IMR-90 (cell line): ENCODE measurements at places on chromosomes 4 and X. TPM values are rescaled to one million over a fixed set of nuclear protein-coding genes. Genes with fewer than 3 reads are reported as not detected.

DNA sequence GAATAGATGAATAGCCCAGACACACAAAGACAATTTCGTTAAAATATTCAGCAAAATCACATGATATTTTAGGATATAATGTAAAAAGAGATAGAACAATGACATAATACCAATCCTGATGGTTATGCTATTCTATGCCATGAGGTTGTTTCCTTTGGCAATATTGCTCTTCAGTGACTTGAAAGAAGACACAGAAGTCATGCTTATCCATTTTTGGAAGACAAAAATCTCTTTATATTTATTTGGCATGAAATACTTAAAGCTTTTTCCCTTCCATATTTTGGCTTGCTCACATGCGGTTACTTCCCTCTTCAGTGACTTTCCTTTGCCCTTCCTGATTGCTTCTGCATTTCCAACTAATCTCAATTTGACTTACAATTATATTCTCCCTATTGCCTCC, 314.8 kb downstream of the IQCM start:
- no peak overlapping the region for H3K4me3 ChIP-seq
- H3K4me1 ChIP-seq: no peaks in the 10 kb centered on the region
- H3K27ac ChIP-seq: no peak overlapping the region
- H3K36me3 ChIP-seq: no peaks in the 10 kb centered on the region

DNA sequence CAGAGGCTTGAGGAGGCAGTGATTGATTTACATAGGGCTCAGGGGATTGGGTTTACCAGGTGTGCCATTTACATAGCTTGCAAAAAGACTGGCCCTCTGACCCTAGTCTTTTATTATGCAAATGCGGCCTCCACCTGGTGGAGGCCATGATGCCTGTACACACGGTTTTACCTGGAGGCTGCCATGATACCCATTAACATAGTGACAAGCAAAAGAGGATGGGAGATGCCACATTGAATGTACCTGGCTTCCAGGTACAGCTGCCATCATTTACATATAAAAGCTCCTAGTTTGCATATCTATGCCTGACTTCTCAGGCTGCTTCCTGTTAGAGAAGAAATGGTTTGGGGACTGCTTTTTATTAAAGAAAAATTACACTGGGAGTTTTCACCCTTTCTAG, 72.0 kb downstream of the NEXMIF start:
- H3K4me1 ChIP-seq: no peaks in the 10 kb centered on the region
- H3K27ac ChIP-seq: no peak overlapping the region
- no peak for DNase-seq
- no peaks in the 10 kb centered on the region; the same call in 1 of the 2 replicates for H3K27me3 ChIP-seq
- H3K4me3 ChIP-seq: no peak overlapping the region
- H3K36me3 ChIP-seq: no peaks in the 10 kb centered on the region

TMEM35A gene
- 11.3 and 12.8 TPM in 2 replicates for total RNA-seq

GRCh38 chr4:16516796-16517439, 290.6 kb upstream of the TAPT1 start:
- H3K27me3 ChIP-seq: no peaks in the 10 kb centered on the region
- no peaks in the 10 kb centered on the region for H3K36me3 ChIP-seq
- no peak overlapping the region for H3K27ac ChIP-seq

SLC16A2 gene
- 5.3 and 6.1 TPM in 2 replicates for total RNA-seq

CXCL10 gene
- 0.18 and 0.28 TPM in 2 replicates for total RNA-seq

KCNE5 gene
- total RNA-seq: 0.18 and 0.28 TPM in 2 replicates

FHDC1 gene
- total RNA-seq: under 0.01 TPM in 2 replicates

GRCh38 chr4:126441173-126442035, 1126.6 kb downstream of the FAT4 start:
- H3K4me3 ChIP-seq: no peak overlapping the region
- no peaks in the 10 kb centered on the region for H3K36me3 ChIP-seq
- H3K27ac ChIP-seq: no peak overlapping the region

GRCh38 chr4:38400946-38401345, 263.1 kb upstream of the KLF3 start:
- H3K4me1 ChIP-seq: no peaks in the 10 kb centered on the region
- H3K27ac ChIP-seq: no peak overlapping the region

- H3K4me1 ChIP-seq: peaks cover 2% of the 10 kb centered on the region
- H3K27me3 ChIP-seq: no peaks in the 10 kb centered on the region
- H3K36me3 ChIP-seq: no peaks in the 10 kb centered on the region
- no peak overlapping the region for H3K27ac ChIP-seq
- H3K4me3 ChIP-seq: no peak overlapping the region
These were observed 245.3 kb upstream of the PITX2 start for GRCh38 chr4:110867981-110868720.

CCDC149 gene
- 7.0 and 8.3 TPM in 2 replicates for total RNA-seq

VCX2 gene
- not detected in 2 replicates for total RNA-seq

DNA sequence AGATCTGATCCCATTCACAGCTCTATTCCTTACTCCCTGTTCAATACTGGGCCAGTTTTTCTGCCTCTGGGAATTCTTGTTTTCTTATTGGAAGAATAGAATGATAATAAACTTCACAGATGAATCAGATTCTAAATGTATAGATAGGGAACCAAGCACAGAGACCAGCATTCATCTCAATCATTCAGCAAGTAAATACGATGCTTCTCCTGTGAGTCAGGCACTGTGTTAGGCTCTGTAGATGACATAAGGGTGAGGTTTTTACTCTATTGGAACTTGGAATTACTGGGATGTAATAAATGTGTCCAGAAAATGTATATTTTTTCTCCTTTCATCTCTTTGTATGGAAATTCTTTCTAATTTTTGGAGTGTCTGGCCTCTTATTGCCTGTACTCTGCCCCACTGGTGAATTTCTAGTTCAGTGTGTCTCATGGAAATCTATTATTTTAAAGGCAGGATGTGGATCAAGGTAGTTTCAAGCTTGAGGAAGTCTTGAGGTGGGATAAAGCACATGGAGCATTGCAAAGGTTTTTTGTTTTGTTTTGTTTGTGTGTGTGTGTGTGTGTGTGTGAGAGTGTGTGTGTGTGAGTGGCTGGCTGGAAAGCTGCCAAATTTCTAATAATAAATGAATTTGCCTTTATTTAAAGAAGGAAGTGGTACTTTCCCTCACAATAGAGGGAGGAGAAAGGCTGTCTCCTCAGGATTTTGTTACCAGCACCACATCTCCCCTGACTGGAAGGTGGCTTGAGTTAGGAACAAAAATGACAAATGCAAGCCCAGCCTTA, 117.9 kb upstream of the HS3ST1 start:
- peak; percentile 33 for DNase-seq
- H3K27me3 ChIP-seq: no peaks in the 10 kb centered on the region
- H3K27ac ChIP-seq: no peak overlapping the region
- no peak overlapping the region for H3K4me3 ChIP-seq
- H3K36me3 ChIP-seq: no peaks in the 10 kb centered on the region

GRCh38 chr4:96063639-96064038, 223.7 kb downstream of the PDHA2 start:
- no peaks in the 10 kb centered on the region for H3K36me3 ChIP-seq
- no peak for DNase-seq
- H3K27me3 ChIP-seq: no peaks in the 10 kb centered on the region
- no peak overlapping the region for H3K4me3 ChIP-seq
- H3K4me1 ChIP-seq: no peaks in the 10 kb centered on the region

TRPC5OS gene
- total RNA-seq: not detected in 2 replicates

- H3K27me3 ChIP-seq: no peaks in the 10 kb centered on the region
- H3K4me1 ChIP-seq: peaks cover 9% of the 10 kb centered on the region
- no peak overlapping the region for H3K4me3 ChIP-seq
- peak; percentile 48 for DNase-seq
These were observed 103.9 kb downstream of the MAML3 start for GRCh38 chr4:140049849-140050637.

- H3K4me1 ChIP-seq: peaks cover 2% of the 10 kb centered on the region; the same call in 1 of the 2 replicates
- DNase-seq: no peak
- H3K27me3 ChIP-seq: no peaks in the 10 kb centered on the region
- no peak overlapping the region for H3K4me3 ChIP-seq
- H3K36me3 ChIP-seq: no peaks in the 10 kb centered on the region
- no peak overlapping the region for H3K27ac ChIP-seq
These were observed 182.5 kb upstream of the TBL1X start for GRCh38 chrX:9282325-9282724.

DNA sequence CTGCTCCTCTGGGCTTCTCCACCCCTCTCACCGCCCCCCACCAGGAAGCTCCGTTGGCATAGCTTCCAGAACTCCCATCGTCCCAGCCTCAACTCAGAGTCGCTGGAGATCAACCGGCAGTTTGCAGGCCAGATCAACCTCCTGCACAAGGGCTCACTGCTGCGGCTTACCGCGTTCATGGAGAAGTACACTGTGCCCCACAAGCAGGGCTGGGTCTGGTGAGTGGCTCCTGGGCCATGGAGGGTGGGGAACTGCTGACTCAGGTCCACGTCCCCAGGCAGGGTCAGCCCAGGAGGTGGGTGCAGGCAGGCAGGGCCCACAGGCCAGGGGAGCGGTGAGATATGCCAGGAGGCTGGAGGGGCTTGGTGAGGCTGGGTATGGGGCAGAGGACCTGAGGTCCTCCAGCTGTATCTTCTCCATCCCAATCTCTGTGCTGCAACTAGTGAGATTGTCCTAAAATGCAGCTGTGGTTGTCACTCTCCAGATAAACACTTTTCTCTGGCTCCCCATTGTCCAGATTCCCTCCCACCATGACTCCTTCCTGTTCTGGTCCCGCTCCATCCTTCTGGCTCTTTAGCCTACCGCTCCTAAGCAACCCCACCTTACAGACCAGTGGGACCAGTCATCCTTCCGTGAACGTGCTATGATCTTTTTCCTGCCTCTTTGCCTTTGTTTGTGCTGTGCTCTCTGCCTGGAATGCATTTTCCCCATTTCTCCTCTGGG, 71.9 kb downstream of the STARD8 start:
- H3K27ac ChIP-seq: no peak overlapping the region
- peaks cover 10% of the 10 kb centered on the region; the same call in 1 of the 2 replicates for H3K27me3 ChIP-seq
- no peaks in the 10 kb centered on the region for H3K4me1 ChIP-seq
- no peaks in the 10 kb centered on the region for H3K36me3 ChIP-seq

MUC7 gene
- total RNA-seq: not detected in 2 replicates

DNA sequence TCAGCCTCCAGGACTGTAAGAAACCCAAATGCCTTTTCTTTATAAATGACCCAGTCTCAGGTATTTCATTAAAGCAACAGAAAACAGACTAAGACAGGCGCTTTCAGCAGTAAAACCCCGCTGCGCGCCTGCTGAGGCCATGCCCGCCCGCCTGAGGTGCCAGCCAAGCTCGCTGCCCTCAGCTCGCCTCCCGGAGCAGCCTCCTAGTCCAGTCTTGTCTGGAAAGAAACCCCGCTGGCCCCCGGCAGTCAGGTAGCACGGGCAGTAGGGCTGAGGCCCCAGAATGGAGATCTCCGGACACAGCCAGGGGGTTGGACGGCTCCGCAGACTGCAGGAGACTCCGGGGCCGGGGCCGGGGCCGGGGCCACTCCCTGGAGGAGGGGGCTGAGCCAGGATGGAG, 31.7 kb downstream of the ZFYVE28 start:
- H3K4me3 ChIP-seq: no peak overlapping the region
- H3K4me1 ChIP-seq: no peaks in the 10 kb centered on the region; the same call in 1 of the 2 replicates
- no peak for DNase-seq
- H3K36me3 ChIP-seq: no peaks in the 10 kb centered on the region
- H3K27me3 ChIP-seq: peaks cover 59% of the 10 kb centered on the region
- H3K27ac ChIP-seq: no peak overlapping the region

- peaks cover 21% of the 10 kb centered on the region for H3K27me3 ChIP-seq
- no peak overlapping the region for H3K4me3 ChIP-seq
- no peak for DNase-seq
- H3K27ac ChIP-seq: no peak overlapping the region
These were observed 1.9 kb downstream of the SHOX start for GRCh38 chrX:632366-633042.

DNA sequence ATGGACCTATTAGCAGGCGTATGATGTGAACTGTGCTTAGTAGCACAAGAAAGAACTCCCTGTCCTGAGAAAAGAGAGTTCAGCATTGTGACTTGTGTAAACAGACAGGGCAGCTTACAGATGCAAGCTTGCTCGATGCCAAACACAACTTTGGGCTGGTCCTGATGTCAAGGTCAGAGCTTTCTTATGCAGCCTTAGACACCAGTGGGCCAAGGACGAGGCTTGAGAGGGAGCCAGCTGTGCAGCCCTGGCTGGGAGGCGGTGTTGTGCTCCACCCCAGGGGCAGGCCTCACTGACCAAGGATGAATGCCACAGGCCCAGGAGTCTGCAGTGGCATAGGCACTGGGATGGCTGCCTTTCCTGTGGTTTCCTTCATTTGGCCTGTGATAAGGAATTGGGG, 35.4 kb downstream of the JADE1 start:
- H3K27me3 ChIP-seq: no peaks in the 10 kb centered on the region
- peaks cover 5% of the 10 kb centered on the region for H3K4me1 ChIP-seq
- no peak overlapping the region for H3K4me3 ChIP-seq
- no peak for DNase-seq
- H3K27ac ChIP-seq: no peak overlapping the region

MMRN1 gene
- total RNA-seq: not detected in 2 replicates

CITED1 gene
- under 0.01 and 0.18 TPM in 2 replicates for total RNA-seq

GRCh38 chrX:23819385-23820234, 36.6 kb downstream of the SAT1 start:
- DNase-seq: peak; percentile 40
- H3K36me3 ChIP-seq: no peaks in the 10 kb centered on the region
- no peaks in the 10 kb centered on the region; the same call in 1 of the 2 replicates for H3K27me3 ChIP-seq

NEXMIF gene
- total RNA-seq: under 0.01 TPM in 1 of 2 replicates, not detected in the other

AR gene
- 2.8 and 4.7 TPM in 2 replicates for total RNA-seq

DNA sequence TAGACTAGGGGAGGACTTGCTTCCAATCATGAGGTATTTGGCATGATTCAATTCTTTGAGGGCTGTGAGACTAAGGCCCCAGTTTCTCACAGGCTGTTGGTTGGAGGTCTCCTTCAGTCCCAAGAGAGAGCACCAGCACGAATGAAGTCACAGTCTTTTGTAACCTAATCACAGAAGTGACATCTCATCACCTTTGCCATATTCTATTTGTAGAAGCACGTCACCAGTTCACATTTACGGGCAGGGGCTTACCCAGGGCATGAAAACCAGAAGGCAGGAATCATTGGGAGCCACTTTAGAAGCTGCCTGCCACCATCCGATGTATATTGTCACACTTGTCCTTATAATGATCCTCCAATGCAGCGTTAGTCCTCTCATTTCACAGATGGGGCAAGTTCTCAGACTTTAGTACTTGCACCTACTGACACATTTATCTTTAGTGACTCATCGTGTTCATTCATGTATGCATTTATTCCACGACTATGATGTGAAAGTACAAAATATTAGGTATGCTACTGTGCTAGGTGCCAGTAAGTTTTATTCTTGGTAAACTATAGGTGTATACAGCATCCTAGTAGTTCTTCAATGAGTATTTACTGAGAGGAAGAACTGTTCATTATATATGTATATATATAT, 163.8 kb upstream of the PGRMC2 start:
- no peak overlapping the region for H3K27ac ChIP-seq
- no peak for DNase-seq
- H3K36me3 ChIP-seq: no peaks in the 10 kb centered on the region
- no peak overlapping the region for H3K4me3 ChIP-seq

STOX2 gene
- 4.4 and 5.4 TPM in 2 replicates for total RNA-seq

GRCh38 chrX:109859651-109860050, 126.6 kb upstream of the ACSL4 start:
- H3K4me1 ChIP-seq: no peaks in the 10 kb centered on the region; the same call in 1 of the 2 replicates
- no peak for DNase-seq
- no peak overlapping the region for H3K4me3 ChIP-seq
- H3K27ac ChIP-seq: no peak overlapping the region
